ENCODE measurements at places on chromosomes 13 and 19.

GRCh38 chr13:111283457-111283856, 37.0 kb upstream of the TEX29 start:
- DNase-seq: no peak

- peak; percentile 47 for DNase-seq
Measured at GRCh38 chr13:20901668-20902437, 693 bp downstream of the XPO4 start.

DNA sequence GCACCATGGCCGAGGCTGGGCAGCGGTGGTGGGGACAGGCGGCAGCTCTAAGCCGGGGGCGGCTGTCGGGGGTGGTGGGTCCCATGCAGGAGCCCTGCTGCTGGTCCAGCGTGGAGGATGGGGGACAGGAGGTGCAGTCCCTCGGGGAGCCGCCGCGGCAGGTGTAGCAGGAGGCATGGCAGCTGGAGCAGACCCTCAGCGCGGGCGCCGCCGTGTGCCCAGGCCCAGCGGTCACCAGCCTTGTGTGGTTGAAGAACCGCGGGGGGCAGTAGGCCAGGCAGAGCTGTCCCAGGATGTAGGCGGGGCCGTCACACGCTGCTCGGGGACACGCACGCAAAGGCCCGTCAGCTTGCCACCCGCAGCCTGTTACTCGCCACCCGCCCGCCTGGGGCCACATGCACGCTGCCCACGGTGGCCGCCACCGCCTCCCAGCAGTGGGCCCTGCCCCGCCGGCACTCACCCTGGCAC, 2.9 kb upstream of the C19orf25 start:
- DNase-seq: no peak

- no peak for DNase-seq
Measured at GRCh38 chr13:48879432-48879831, 96.3 kb upstream of the FNDC3A start.

DNA sequence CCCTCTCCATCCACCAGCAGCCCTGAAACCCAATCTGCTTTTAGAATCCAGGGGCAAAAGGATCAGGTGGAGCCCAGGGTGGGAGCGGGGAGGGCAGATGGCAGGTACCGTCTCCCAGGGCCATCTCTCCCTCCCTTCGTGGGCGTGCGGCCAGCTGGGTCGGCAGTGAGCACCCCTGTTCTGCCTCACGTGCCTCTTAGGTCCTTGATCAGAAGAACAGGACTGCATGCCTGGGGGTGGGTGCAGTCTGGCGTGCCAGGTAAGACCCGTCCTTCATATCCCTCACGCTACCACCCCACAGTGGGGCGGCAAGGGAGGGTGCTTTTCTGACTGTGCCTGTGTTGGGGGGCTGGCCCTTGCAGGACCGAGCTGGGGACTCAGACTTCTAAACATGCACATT, 2.0 kb downstream of the SLC8A2 start:
- no peak for DNase-seq

- no peak for DNase-seq
Measured at GRCh38 chr19:48283908-48284307, 14.0 kb downstream of the ZNF114 start.

DNA sequence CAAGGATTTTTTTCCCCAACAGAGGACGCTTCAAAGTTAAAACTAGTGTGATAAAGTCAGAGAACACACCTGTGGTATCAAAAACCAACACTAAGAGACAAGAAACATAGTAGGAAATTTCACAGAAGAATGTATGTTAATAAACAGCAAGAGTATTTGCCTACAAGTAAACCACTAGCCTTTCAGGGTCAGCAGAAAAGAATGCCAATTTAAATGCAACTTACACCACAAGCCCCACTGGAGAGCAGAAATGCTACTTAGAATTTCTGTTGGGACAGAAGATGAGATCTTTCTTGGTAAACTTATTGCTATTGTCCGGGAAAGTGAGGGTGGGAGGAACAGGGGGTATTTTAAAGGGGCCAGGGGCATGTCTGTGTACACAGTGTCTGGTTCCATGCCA, 68.6 kb downstream of the STK24 start:
- DNase-seq: no peak

DNA sequence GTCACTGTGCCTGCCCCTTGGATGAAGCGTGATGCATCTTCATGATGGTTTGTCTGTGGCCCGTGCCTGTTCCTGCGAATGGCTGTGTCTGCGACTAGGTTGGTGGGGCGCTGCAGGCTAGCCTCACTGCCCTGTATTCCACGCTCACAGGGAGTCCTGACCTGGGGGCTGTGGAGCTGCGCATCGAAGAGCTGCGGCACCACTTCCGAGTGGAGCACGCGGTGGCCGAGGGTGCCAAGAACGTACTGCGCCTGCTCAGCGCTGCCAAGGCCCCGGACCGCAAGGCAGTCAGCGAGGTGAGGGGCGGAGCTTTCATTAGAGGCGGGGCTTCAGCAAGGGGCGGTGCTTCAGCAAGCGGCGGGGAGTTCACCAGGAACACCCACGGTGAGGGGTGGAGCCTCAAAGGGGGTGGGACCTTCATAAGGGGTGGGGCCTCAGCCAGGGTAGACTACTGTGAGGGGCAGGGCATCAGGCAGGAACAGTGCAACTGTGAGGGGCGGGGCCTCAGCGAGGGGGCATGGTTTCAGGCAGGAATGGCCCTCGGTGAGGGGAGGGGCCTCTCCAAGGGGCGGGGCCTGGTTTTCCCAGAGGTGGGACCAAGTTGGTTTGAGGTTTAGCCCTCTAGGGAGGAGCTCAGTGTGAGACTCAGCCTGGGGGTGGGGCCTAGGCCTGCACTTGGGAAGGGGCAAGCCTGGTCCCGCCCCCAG, 17.2 kb downstream of the PKN1 start:
- DNase-seq: peak; percentile 79

DNA sequence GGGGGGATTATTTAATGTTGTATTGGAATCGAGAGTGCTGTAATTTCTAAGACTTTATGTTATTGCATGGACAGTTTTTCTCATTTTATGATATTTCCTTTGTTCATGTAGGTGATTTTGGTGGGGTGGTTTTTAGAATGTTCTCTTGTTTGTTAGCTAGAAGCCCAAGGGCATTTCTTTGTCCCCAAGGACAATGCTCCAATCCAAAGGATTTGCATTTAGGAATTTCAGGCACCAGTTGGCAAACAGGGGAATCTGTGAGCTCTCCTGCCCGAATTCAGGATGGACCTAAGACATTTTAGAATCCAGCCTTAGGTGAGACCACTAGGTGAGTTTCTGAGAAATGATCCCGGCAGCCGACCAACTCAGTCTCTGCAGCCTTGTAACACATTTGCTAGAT, 324.9 kb downstream of the KCNRG start:
- DNase-seq: no peak

DNA sequence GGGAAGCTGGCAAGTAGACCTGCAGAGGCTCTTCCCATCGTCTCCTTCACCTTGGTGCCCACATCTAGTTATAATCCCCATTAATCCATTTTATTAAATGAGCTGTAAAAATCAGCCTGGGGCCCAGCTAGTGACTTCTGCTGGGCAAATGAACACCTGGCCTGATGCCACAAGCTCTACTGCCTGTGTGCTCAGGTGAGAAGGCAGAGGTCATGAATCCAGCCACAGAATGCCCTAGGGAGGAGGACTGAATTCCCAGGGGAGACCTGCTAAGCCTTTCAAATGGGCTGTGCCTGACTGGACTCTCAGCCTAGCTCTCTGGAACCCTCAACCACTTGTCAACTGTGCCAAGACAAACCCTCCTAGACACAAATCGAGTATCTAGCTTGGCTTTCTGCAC, 74.0 kb downstream of the PDS5B start:
- DNase-seq: no peak

GRCh38 chr13:110382229-110382628, 75.1 kb downstream of the COL4A2 start:
- peak; percentile 75 for DNase-seq

DNA sequence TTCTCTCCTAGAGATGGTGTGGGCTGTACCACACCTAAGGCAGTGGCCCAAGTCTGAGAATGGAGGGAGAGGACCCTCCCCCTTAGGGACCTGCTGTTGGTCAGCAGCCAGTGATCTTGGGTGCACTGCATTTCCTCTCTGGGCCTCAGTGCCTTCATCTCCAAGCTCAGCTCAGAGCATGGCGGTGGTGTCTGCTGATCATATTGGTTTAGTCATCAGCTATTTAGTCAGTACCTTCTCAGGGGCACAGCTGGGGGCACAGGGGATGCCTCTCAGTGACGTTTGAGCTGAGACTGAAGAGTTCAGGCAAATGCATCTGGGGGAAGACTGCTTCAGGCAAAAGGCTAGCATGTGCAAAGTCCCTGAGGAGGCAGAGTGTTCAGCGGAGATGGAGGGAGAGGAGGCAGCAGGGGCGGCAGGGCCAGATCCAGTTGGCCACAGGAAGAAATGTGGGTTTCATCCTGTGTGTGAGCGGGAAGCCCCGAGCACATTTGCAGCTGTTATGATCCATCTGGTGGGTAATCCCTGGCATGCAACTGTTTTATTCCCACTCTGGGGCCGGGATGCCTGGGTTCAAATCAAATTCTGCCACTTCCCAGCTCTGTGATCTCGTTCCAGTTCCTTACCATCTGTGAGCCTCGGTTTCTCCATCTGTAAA, 15.7 kb upstream of the PGLS start:
- no peak for DNase-seq

DNA sequence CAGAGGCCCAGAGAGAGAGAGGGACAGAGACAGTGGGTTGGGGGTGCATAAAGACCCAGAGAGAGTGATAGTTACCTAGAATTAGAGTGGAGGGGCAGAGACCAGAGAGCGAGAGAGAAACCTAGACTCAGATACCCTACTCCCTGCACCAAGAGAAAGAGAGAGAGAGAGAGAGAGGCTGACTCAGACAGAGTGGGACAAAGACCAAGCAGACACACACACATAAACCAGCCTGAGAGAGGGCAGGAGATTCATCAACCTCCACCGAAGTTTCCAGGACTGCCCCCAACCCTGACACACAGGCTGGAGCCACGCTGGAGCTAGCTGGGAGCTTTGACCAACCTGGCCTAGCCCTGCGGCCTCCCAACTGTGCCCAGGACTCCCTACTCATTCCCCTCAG, 12.9 kb downstream of the SYT3 start:
- no peak for DNase-seq

GRCh38 chr13:46315491-46316075, 71.5 kb downstream of the RUBCNL start:
- no peak for DNase-seq

DNA sequence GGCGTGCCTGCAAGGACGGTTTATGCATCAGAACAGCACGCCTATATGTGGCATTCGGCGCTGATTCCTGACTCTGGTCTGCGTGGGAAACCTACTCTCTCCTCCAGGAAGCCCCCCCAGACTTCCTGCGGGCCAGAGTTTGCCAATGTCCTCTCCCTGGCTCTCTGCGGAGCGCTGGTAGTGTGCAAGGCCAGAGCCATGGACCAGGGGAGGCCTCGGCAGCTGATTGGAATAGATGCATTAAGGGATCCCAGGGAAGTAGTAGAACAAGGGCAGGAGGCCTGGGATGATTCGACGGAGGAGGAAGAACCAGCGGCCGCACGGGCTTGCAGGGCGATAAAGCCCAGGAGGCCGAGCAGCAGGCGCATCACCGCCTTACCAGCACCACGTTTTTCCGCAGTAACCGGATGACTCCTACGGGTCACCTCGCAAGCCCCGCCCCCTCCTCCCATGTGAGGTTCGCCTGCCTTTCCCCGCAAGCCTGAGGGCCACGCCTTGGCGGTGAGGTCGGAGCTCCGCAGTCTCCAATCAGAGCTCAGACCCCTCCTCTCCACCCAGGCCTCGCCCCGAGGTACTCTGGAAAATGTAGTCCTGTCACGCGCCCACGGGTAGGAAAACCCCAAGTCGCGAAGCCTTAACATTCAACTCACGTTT, 5.0 kb downstream of the CLEC11A start:
- peak; percentile 34 for DNase-seq

Data from RWPE1 (cell line).